ENCODE measurements at places on chromosomes 16 and 17.

GRCh38 chr16:75116081-75116910 lies at the start of gene LDHD:
Gene LDHD, minus strand, starts transcription at chr16:75116780. Its CDS starts 60 bp downstream, at chr16:75116720.
- DNase-seq: no peak

- no peak for DNase-seq
Measured at GRCh38 chr16:57914244-57915173, 56.4 kb downstream of the CNGB1 start.

GRCh38 chr17:66073384-66073783 lies 118.5 kb downstream of the CEP112 start:
- no peak for DNase-seq

GRCh38 chr16:77344341-77344740 lies 90.5 kb downstream of the ADAMTS18 start:
- DNase-seq: no peak

- DNase-seq: no peak
Measured at GRCh38 chr17:15951368-15952047, 6.6 kb downstream of the ADORA2B start.

- no peak for DNase-seq
Measured at GRCh38 chr17:83095016-83095415, 15.6 kb downstream of the METRNL start.

- no peak for DNase-seq
Measured at GRCh38 chr17:55263569-55264277, 1.0 kb upstream of the HLF start.

DNA sequence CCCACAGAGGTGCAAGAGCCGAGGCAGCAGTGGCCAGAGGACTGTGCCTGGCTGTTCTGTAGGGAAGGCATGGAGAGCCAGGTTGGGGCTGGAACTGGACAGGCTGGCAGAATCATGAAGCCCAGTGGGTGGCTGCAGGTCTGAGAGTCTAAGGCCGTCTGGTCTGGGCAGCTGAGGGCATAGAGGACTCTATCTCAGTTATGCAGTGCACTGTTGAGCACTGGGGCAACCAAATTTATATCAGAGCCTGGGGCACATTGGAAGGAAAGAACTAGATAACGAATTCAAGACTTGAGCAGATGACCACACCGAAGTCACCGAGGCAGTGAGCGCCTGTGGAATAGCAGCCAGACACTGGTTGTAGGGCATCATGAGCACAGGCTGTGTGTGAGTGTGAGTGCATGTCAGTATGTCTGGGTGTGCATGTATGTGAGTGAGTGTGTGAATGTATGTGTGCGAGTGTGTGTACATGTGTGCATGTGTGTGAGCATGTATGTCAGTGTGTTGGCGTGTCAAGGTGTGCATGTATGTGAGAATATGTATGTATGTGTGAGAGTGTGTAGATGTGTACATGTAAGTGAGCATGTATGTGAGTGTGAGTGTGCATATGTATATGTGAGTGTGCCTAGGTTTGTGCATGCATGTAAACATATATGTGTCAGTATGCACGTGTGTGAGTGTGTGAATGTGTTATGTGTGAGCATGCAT lies 37.0 kb downstream of the RGS9 start:
- no peak for DNase-seq

DNA sequence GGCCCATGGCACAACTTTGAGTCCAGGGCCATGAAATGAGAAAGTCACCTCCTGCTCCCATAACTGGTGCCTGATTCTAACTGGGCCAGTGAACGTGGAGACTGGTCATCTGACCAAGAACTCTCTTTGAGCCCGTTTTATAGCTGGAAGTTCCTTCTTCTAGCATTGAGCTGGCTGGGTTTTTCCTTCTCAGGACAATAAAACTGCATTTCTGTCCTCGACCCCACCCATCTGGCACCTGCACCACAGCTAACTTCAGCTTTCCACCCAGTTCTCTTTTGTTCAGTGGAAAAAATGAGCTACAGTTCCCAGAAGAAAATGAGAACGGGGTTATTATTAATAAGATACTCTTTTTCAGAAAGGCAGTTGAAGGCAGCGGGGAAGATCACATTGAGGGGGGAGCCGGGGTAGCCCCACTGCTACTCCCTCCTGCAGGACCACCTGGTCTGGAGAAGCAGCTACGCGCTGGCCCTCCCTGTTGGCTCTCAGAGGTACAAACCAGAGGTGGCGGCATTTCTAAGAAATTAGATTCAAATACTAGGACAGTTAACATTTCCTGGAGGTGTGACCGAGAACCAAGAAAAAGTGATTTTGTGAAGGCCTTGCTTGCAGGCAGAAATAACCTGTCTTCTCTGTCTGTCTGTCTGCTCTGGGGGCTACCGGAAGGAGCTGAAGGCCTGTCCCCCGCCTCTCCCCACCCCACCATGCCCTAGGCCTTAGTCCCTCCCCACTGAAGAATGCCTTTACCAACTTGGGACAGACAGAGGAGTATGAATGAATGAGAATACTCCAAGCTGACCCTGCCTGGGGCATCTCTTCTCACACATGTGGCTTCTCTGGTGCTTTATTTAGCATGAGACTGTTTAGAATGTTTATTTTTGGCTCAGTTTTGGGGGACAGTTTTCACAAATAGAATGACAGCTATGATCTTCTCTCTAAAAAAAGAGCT lies 123.9 kb downstream of the XYLT1 start:
- DNase-seq: no peak

DNA sequence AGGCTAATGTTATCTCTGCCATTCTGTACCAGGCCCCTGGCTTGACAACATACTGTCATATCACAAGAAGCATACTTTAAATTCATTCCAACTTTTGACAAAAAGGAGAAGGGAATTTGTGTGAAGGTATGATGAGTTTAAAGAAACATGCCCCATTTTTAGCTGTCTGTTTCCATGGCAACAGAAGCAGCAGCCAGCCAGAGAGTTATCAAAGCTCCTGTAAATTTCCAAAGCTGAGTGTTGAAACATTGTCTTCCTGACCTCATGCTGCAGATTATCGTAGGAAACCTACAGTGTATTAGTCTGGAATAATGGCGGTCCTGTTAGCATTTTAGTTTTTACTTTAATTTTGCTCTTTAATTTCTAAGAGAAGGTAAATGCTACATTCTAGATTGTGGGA lies 124.9 kb downstream of the MRTFB start:
- DNase-seq: no peak

GRCh38 chr16:29927070-29927905 lies 1.3 kb upstream of the KCTD13 start:
- DNase-seq: no peak

GRCh38 chr16:86653285-86654006 lies 75.1 kb downstream of the FOXL1 start:
- no peak for DNase-seq

DNA sequence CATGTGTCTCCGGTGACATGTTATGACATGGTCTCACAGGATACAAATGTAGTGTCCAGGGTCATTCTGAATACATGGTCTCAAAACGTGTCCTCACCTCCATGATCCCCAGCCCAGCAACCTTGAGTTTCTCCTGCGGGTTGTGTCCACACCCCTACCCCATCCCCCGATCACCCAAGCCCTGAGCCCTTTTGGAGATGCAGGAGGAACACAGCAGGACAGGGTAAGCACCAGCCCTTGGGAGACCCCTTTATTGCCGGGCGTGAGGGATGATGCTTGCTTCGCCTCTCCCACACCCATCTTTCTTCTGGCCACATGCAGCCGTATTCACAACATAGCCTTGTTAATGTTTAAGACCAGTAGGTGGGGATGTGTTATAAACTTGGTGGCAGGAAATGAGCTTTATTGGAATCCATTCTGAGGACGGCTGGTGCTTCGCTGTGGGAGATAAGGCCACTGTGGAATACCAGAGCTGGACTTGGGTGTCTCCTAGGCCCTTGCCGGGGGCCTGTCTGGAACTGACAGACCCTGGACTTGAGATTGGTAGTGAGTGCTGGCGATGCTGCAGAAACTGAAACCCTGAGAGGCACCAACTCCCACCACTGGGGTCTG lies 5.5 kb downstream of the TMEM132E start:
- DNase-seq: no peak

GRCh38 chr17:81200695-81201580 lies 21.8 kb downstream of the CEP131 start:
- DNase-seq: no peak

GRCh38 chr17:50076591-50077235 lies 18.4 kb upstream of the PDK2 start:
- no peak for DNase-seq

GRCh38 chr16:48820379-48820778 lies 210.4 kb upstream of the N4BP1 start:
- DNase-seq: no peak

DNA sequence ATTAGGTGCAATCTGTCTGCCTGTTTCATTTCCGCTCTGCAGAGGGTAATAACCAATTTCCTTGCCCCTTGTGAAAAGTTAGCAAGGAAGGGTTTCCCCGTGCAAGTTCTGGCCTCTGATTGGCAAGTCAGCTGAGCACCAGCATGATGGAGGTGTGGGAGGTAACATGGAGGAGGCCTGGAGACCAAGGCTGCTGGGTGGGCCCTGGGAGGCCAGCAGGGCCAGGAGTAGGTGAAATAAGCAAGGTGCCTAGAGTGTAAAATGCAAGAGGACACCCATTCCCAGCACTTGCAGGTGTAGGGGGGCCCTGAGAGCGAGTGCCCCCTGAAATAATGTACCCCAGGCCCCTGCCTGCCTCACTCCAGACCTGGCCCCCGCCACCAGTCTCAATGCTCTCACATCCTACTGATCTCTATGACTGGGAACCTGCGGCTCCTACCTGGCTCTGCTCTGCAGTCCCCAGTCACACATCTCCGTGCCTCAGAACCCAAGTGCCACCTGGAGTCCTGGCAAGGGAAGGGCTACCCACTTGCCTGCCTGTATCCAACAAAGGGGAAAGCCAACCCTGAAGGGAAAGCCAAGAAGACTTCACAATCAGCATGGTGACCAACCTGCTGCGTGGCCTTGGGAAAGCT lies 116.2 kb downstream of the C16orf78 start:
- DNase-seq: no peak

- DNase-seq: no peak
Measured at GRCh38 chr16:81263470-81264220, 25.2 kb downstream of the BCO1 start.

DNA sequence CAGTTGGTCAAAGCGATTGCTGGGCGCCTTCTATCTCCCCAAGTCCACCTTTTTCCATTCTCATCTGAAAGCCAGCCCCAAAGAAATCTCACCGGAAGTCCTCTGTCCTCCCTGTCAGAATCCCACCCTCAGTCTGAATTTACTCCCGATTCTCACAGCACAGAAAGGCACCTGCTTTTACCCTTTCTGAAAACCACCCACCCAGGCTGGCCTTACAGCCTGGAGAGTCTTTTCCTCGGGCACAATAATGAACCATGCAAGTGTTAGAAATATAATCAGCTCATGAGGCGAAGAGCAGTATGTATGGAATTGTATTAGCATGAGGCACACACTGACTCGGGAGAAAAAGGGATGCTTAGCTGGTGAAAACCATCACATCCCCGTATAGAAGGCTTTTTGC lies 1.2 kb upstream of the ZFHX3 start:
- no peak for DNase-seq

GRCh38 chr16:6884002-6884401 lies 448.6 kb upstream of the RBFOX1 start:
- DNase-seq: no peak

DNA sequence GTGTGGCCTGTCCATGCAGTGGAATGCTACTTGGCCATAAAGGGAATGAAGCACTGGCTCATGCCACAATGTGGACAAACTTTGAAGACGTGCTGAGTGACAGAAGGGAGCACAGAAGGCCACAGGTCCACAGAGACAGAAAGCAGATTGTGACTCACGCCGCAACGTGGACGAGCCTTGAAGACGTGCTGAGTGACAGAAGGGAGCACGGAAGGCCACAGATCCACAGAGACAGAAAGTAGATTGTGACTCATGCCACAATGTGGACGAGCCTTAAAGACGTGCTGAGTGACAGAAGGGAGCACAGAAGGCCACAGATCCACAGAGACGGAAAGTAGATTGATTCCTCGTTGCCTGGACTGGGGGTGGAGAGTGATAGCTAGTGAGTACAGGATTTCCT lies 19.2 kb downstream of the ZC3H18 start:
- no peak for DNase-seq

GRCh38 chr16:81319221-81319912 lies 4.6 kb downstream of the GAN start:
- no peak for DNase-seq

- no peak for DNase-seq
Measured at GRCh38 chr17:44343510-44344209, 1.4 kb upstream of the GRN start.

GRCh38 chr17:17701658-17702057 lies 20.4 kb downstream of the RAI1 start:
- DNase-seq: no peak

- DNase-seq: no peak
Measured at GRCh38 chr17:83099570-83100181, 20.3 kb downstream of the METRNL start.

GRCh38 chr16:12178251-12178990 lies 201.9 kb downstream of the SNX29 start:
- DNase-seq: no peak

DNA sequence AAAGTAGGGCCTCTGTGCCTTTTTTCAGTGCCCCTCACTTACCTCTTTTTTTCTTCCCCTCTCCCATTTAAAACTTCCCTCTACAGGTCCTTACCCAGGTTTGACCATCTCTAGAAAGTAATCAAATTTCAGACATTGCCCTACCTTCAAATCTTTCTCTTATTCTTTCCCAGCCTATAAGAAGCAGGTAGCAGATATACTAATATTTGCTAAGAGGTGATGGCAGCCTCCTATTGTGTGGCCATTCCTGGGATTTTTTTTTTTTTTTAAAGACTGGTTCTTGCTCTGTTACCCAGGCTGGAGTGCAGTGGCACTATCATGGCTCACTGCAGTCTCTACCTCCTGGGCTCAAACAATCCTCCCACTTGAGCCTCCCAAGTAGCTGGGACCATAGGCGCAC lies 111.1 kb upstream of the HAS3 start:
- DNase-seq: no peak

GRCh38 chr16:53752560-53752959 lies 48.6 kb downstream of the FTO start:
- no peak for DNase-seq

DNA sequence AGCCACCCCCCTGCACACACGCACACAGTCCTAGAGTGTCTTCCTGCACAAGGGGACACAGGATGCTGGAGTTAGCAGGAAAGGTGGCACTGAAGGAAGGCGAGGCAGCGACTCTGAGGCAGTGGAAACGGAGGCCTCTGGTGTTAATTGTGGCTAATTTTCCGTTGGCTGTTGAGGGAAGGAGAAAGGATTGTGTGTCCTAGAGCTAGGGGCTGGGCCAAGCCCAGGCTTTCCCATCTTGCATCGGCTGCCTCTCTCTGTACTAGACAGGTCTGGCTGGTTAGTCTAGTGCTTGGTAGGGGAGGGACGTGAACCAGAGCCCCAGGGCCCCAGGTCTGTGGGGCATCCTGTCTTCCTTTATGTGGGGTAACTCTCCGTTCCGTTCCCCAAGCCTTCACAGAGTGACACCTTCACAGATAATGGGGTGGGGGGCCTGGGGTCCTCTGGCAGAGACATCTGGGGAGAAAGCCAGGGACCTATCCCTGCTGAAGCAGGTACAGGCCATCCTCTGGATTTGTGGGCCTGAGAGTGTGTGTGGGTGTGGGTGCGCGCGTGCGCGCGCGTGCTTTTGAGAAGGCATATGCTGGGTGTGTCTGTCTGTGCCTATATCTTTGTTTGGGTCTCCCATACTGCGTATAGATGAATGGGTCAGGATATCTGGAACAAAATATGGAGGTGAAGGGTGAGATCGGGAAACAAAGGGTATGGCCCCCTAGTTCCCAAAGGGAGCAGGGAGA lies at the start of gene CHD3:
Gene CHD3 (plus strand): TSS at position 606 of the 737 bp plus-strand sequence. CDS start 212 bp downstream, outside the sequence.
- DNase-seq: no peak

Measured in stimulated activated CD8-positive, alpha-beta memory T cell treated with anti-CD3 and anti-CD28 coated beads, Interleukin-15, amount 100 ng/mL, for 4 hours (primary cell).